Upper lobe of right lung (tissue), 1 donor: ENCODE measurements at places on chromosomes 5 and 9.

- no peak overlapping the region for H3K27ac ChIP-seq
- DNase-seq: no peak
- no peaks in the 10 kb centered on the region for H3K27me3 ChIP-seq
- H3K36me3 ChIP-seq: no peaks in the 10 kb centered on the region
- no peak overlapping the region for H3K4me3 ChIP-seq
These were observed 46.3 kb downstream of the PAM start for GRCh38 chr5:102801371-102801770.

DNA sequence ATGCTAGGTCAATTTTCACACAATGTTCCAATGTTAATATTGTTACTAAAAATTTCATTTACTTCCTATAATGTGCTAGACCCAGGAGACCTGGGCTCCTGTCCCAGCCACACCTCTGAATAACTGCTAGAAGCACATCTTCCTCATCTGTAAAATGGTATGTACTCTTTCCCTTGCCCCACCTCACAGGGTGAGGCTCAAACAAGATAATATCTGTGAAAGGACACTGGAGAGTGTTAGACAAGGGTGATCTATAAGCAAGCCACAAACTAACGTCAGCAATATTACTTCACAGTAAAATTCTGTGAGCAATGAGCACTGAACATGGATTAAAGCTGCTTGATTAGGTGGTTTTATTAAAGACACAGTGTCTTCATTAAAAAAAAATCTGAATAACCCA lies 186.4 kb downstream of the EPB41L4A start:
- H3K4me1 ChIP-seq: peaks cover 5% of the 10 kb centered on the region
- no peak for DNase-seq
- no peak overlapping the region for H3K4me3 ChIP-seq
- H3K27me3 ChIP-seq: no peaks in the 10 kb centered on the region
- no peak overlapping the region for H3K27ac ChIP-seq
- no peaks in the 10 kb centered on the region for H3K36me3 ChIP-seq

GRCh38 chr9:68851657-68852056 lies 146.6 kb downstream of the PIP5K1B start:
- DNase-seq: no peak
- H3K27me3 ChIP-seq: no peaks in the 10 kb centered on the region
- no peaks in the 10 kb centered on the region for H3K36me3 ChIP-seq
- no peak overlapping the region for H3K27ac ChIP-seq
- no peaks in the 10 kb centered on the region for H3K4me1 ChIP-seq

GRCh38 chr5:142017832-142018427 lies 5.1 kb upstream of the GNPDA1 start:
- no peak overlapping the region for H3K4me3 ChIP-seq
- DNase-seq: no peak
- H3K27me3 ChIP-seq: no peaks in the 10 kb centered on the region
- H3K27ac ChIP-seq: no peak overlapping the region
- H3K36me3 ChIP-seq: no peaks in the 10 kb centered on the region

DNA sequence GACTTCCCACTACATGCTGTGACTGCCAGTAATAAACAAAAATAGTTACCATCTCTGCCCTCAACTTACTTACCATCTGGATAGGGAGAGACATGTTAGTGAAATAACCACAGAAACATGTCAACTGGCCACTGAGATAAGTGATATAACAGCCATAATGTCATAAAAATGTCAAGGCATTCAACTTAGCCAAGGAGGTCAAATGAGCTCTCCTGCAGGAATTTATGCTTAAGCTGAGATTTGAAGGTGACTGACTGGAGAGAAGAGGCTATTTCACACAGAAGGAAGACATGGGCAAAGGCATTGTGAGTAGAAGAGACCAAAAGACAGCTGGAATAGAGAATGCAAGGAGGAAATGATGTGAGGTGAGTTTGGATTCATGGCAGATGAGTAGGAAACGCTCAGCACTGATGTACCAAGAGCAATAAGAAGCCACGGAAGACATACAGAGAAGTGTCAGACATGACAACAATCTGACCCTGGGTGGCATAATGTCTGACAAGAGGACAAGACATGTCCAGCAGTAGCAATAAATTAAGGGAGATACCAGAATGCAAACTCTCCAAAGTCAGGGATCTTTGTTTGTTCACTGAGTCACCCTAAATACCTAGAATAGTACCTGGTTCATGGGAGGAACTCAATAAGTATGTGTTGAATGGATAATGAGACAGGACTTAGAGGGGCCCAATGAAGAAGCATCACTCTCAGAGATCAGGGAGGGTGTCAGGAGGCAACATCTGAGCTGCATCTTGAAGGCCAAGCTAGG lies 318.8 kb downstream of the ACTL7B start:
- H3K36me3 ChIP-seq: no peaks in the 10 kb centered on the region
- H3K27ac ChIP-seq: no peak overlapping the region
- H3K4me1 ChIP-seq: no peaks in the 10 kb centered on the region

- H3K27me3 ChIP-seq: no peaks in the 10 kb centered on the region
- no peak for DNase-seq
- H3K4me3 ChIP-seq: no peak overlapping the region
- H3K4me1 ChIP-seq: no peaks in the 10 kb centered on the region
- no peaks in the 10 kb centered on the region for H3K36me3 ChIP-seq
- H3K27ac ChIP-seq: no peak overlapping the region
These were observed 57.1 kb upstream of the FSTL4 start for GRCh38 chr5:133669472-133669871.

DNA sequence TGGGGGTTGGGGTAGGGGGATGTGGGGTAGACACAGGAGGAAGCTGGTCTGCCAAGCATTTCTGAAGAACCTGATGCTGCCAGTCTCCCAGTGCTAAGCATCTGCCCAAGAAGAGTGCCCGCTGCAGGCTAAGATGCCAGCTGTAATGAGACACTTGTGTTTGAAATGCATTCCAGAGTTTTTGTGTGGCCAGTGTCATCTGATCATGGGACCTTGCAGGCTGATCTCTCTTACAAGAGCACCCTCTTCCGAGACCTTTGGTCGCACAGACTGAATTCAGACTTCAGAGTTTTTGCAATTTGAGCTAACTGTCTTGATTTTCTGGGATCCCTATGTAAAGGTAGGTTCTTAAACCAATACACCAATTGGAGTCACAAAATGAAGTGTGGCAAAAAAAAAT lies 58.1 kb downstream of the DENND1A start:
- H3K36me3 ChIP-seq: peaks cover 4% of the 10 kb centered on the region
- H3K4me3 ChIP-seq: no peak overlapping the region
- no peaks in the 10 kb centered on the region for H3K27me3 ChIP-seq
- H3K27ac ChIP-seq: no peak overlapping the region
- H3K4me1 ChIP-seq: no peaks in the 10 kb centered on the region
- no peak for DNase-seq

DNA sequence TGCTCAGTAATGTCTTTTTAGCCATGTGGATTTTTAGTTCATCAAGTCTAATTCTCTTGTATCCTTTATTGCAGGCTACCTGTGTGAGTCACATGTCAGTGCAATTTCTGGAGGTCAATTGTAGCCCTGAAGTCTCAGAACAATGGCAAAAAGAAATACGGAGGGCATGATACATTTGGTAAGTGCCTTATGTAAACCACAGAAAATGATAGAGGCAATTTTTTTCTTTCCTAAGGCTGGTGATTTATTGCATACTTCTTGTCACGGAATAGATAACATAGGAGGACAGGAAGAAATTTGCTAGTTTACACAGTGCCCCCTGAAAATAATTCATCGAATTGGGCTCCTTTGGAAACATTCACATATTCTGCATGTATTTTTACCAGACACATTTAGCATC lies 235.9 kb downstream of the DMRTA1 start:
- H3K27ac ChIP-seq: no peak overlapping the region
- no peaks in the 10 kb centered on the region for H3K4me1 ChIP-seq
- no peak overlapping the region for H3K4me3 ChIP-seq
- no peak for DNase-seq
- no peaks in the 10 kb centered on the region for H3K36me3 ChIP-seq

DNA sequence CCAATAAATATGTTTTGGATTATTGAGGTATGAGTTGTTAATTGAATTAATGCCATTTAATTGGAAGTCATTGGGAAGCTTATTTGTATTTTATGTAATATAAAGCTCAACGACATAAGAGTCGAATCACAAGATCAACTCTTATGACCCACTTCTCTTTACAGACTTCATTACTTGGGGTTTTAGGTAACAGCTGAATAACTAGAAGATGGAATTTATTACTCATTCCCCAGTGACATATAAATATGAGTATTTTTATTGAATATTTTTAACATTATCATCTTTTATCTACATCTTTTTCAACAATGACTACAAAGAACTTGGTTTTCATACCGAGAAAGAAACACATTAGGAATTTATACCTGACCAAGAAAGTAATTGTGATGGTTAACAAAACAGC lies 21.1 kb downstream of the HMGCR start:
- H3K27me3 ChIP-seq: no peaks in the 10 kb centered on the region
- DNase-seq: no peak
- no peak overlapping the region for H3K27ac ChIP-seq

- no peaks in the 10 kb centered on the region for H3K36me3 ChIP-seq
- no peak overlapping the region for H3K4me3 ChIP-seq
- DNase-seq: no peak
These were observed 42.1 kb downstream of the TMOD1 start for GRCh38 chr9:97543561-97543960.

DNA sequence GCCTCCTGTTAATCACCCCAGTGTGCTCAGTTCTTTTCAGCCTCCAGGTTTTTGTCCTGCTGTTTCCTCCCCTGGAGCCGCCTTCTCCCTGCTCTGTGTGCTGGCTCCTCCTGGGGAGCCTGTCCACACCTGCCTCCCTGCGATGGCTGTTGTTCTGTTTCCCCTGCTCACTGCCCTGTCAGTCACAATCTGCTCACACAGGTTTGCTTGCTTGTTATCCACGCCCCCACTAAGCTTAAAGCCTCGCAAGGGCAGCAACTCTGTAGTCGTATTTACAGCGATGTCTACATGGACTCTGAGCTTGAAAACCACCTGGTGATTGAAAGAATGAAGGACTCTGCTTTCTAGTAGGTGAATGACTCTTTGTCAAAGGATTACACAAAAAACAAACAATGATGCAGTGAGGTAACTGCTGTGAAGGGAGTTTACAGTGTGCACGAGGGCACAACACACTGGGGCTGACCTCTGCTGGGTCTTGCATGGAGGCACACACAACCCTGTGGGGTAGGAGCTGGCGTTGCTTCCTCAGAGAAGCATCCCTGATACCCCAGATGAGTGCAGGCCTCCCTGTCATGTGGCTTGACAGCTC lies 39.6 kb upstream of the TEX48 start:
- no peaks in the 10 kb centered on the region for H3K36me3 ChIP-seq
- no peak for DNase-seq
- no peaks in the 10 kb centered on the region for H3K27me3 ChIP-seq
- H3K4me3 ChIP-seq: no peak overlapping the region
- H3K27ac ChIP-seq: no peak overlapping the region

GRCh38 chr9:35732800-35733541 lies 505 bp downstream of the CREB3 start:
- no peaks in the 10 kb centered on the region for H3K27me3 ChIP-seq
- peaks cover 46% of the 10 kb centered on the region for H3K4me1 ChIP-seq
- no peak for DNase-seq
- H3K4me3 ChIP-seq: peak overlapping the region; percentile 64
- H3K36me3 ChIP-seq: peaks cover 40% of the 10 kb centered on the region

- H3K27me3 ChIP-seq: no peaks in the 10 kb centered on the region
- H3K27ac ChIP-seq: no peak overlapping the region
- no peaks in the 10 kb centered on the region for H3K4me1 ChIP-seq
- H3K4me3 ChIP-seq: no peak overlapping the region
- DNase-seq: no peak
These were observed 74.5 kb downstream of the CTSL start for GRCh38 chr9:87800456-87800855.

DNA sequence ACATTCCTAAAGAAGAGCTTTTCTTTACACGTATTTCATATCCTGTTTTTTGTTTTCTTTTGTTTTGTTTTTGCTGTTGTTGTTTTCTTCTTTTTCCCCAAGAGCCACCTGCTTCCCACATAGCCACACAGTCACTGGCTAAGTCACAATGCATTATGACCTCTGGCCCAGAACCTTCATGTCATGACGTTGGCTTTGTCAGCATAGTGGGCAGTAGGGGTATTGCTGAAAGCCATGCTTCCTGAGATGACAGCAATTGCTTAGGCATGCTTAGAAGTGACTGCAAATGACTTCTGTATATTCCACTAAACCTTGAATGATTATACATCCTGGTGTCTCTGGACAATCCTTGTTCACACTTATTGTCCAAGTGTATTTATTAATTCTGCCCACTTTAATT lies 375.8 kb downstream of the TAF11L14 start:
- no peak overlapping the region for H3K4me3 ChIP-seq
- H3K27me3 ChIP-seq: no peaks in the 10 kb centered on the region
- H3K4me1 ChIP-seq: no peaks in the 10 kb centered on the region

DNA sequence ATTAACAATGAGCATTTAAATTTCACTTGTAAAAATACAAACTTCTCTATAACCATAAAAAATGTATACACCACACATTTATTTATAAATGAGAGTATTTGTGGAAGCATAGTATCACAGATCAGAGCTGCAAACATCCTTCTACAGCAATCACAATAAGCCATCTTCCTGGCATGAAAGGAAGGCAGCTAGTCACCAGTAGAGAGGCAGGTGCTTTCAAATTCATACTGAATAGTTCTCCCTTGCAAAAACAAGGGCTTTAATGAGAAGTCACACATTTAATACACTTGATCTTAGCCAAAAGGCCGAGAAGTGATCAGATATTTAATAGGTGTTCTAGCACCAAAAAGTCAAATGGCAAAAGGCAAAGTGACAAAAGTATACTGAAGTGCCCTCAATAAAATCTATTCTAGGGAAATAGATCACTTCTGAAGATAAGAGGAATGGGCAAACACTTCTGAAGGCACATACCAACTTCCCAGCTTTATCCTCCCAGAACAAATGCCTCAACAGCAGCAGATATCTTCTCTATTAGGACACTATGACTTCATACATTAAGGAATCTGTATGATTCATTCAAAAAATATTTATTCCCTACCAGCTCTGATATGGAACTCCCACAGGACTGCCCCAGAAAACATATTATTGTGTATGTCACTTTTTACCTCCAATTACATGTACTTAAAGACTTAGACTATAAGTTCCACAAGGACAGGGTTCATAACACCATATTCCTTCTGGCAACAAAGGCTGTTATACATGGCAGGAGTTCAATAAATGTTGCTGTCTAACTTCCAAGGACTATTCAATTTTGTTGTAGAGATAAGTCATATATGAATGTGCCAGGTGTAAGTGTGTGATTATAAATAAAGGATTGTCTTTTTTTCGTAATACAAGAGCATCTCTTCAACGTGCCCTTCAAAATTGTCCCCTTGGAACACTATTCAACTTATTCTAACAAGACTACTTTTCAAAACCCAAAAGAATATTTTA lies 31.7 kb downstream of the MAPKAP1 start:
- DNase-seq: no peak
- no peaks in the 10 kb centered on the region for H3K27me3 ChIP-seq
- H3K27ac ChIP-seq: no peak overlapping the region
- H3K4me3 ChIP-seq: no peak overlapping the region

- no peak overlapping the region for H3K27ac ChIP-seq
- H3K36me3 ChIP-seq: no peaks in the 10 kb centered on the region
- H3K27me3 ChIP-seq: no peaks in the 10 kb centered on the region
- DNase-seq: no peak
- no peak overlapping the region for H3K4me3 ChIP-seq
These were observed 369.0 kb downstream of the ARHGEF28 start for GRCh38 chr5:73994963-73995362.

- no peaks in the 10 kb centered on the region for H3K36me3 ChIP-seq
- peaks cover 14% of the 10 kb centered on the region for H3K4me1 ChIP-seq
- H3K27ac ChIP-seq: no peak overlapping the region
These were observed 21.4 kb upstream of the JAKMIP2 start for GRCh38 chr5:147803926-147804325.
